ENCODE measurements at places on chromosomes 5 and 9.

DNA sequence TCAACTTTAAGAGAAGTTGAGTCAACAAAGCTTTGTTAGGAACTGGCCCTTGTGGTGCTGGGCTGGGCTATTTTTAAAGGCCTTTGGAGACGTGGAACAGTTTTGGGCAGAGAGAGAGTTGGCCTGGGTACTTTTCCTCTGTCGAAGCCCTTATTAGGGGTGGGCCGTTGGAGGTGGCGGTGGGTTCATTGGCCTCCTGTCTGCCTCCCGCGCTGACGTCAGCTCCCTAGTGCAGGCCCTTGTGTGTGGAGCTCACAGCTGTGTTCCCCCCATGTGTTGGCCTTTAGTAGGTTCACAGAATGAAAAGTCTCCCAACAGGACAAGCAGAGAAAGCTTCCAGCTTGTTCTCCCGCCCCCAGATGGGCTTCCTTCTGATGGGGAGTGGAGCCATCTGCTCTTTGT, 2.7 kb downstream of the NCS1 start:
- no peak for DNase-seq

GRCh38 chr5:9099689-9100088, 446.2 kb downstream of the SEMA5A start:
- no peak for DNase-seq

GRCh38 chr5:12320331-12320730, 416.1 kb upstream of the CTNND2 start:
- DNase-seq: no peak

GRCh38 chr9:123643518-123643917, 286.4 kb downstream of the DENND1A start:
- DNase-seq: no peak

DNA sequence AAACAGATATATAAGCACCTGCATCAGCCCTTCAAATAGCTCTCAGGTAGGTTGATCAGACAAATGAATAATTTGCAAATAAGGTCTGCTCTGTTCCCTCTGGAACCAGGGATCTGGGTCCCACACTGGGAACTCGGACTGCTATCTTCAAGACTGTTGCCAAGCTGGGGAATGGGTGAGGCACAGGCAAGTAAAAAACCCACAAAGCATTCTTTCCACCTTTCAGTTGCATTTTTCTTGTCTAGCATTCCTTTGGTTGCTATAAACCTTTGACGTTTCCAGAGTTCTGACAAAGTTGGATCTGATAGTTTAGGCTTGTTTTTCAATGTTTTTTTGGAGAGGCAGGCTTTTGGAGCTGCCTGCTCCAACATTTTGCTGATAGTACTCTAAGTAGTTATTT, 20.1 kb downstream of the FBXL17 start:
- DNase-seq: peak; percentile 7

DNA sequence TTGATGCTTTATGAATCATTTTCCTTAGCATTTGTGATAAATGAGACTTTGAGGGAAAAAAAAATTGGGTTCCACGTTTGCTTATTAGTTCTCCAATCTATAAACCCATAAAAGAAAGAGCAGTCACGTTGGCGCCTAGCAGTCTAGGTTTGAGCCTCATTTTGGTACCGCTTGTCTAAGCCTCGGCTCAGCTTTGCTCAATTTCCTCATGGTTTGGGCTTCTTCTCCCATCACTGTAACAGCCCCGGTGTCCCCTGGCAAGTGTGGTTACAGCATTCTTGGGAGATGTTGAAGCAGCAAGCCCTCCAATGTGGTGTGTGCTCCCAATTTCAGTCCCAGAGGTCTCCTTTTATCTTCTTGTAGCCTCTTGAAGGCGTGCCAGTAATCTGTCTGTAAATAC, 578.4 kb downstream of the CDK5RAP2 start:
- DNase-seq: peak; percentile 81

- peak; percentile 7 for DNase-seq
Observed at GRCh38 chr5:116944183-116944582, 369.6 kb upstream of the SEMA6A start.

DNA sequence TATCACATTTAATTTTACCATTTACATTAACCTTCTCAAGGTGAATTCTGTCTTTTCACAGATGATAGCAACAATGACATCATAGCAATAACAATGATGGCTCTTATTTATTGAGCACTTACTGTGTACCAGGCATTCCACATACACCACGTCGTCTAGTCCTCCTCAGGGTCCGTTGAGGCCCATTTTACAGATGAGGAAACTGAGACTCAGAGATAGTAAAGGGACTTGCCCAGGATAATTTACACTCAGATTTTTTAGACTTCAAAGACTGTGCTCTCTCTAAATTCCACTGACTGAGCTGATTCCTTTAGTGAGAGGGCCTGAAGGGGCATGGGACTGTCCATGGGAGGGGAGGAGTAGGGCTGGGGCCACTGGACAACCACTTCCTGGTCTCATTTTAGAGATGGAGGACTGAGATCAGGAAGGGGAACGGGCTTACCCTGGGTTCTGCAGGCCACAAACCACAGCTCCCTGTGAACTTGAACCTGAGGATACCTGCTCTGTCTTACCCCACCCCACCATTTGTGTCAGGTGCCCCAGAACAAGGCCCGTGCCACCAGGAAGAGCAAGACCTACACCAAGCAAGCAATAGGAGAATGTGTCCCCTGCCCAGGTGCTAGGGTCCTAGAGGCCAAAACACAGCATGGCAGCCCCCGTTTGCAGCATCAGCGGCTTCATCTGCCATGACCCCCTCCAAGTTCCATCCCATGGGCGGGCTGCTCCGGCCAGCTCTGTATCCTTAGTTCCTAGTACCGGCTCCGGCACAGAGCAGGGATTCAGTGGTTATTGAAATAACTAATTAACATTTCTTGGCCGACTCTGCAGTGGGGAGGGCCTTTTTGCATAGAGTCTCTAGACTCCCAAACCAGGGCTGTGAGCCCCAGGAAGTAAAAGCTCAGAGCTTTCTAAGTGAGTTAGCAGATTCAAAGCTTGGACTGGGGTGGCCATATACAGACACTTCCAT, 96.6 kb downstream of the RGS3 start:
- no peak for DNase-seq

DNA sequence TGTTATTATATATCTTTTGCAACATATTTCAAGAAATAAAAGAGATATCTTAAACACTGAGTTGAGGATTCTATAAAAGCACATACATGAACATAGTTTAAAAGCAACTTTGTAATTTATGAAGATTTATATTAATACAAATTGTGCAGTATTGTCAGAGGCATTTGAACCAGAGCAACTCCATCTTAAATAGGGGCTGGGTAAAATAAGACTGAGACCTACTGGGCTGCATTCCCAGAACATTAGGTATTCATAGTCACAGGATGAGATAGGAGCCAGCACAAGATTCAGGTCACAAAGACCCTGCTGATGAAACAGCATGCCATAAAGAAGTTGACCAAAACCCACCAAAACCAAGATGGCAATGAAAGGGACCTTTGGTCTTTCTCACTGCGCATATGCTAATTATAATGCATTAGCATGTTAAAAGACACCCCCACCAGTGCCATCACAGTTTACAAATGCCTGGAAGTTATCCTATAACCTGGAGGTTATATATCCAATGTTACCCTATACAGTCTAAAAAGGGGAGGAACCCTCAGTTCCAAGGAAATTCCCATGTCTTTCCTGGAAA, 320.2 kb downstream of the FAM170A start:
- no peak for DNase-seq

GRCh38 chr5:39202597-39203274, 16.6 kb downstream of the FYB1 start:
- no peak for DNase-seq

GRCh38 chr5:86917117-86917579, 299.4 kb downstream of the COX7C start:
- DNase-seq: peak; percentile 49

DNA sequence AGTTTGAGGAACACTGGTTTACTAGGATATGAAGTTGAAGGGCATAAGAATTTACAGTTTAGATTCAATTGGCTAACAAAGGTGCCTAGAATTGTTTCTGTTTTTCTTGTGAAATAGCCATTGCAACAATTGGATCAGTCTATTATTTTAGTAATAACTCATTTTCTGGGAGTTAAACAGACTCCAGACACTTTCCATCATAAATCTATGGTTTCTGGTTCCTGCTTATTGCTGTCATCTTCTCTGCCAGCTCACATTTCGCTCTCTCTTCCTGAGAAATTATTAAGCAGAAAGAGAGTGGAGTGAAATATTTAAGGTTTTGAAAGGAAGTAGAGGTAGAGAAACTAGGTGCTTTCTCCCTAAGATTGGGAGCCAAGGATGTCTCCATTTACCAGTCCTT, 165.1 kb upstream of the PRR16 start:
- DNase-seq: peak; percentile 41

DNA sequence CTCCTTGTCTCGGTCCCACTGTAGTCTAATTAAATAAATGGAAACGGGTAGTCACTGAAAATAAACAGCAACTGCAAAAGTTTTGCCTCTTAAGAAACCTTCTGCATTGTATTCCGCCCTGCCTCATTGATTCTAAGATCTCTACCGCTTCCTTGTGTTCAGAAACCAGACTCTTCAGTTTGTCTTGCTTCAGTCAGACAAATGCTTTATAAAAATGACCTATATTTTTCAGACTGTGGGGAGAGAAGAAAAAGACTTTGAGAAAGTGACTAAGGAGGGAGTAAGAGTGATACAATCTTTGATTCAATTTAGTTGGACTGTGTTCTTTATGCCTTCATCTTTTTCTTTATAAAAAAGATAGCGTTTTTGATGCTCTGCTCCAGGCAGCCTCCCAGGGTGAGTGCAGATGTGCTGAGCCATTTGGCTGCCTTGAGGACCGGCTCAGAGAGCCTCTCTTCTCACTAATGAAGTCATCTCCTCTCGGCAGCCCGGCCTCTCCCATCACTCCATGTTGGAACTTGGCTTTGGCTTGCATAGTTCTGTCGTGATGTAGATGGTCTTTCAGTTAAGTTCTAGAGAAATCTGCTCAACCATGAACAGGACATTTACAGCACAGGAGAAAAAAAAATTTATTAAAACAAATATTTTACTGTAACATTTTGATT, 4.0 kb upstream of the VCAN start:
- DNase-seq: peak; percentile 71

- DNase-seq: no peak
Observed at GRCh38 chr5:15026944-15027343, 155.4 kb upstream of the ANKH start.

DNA sequence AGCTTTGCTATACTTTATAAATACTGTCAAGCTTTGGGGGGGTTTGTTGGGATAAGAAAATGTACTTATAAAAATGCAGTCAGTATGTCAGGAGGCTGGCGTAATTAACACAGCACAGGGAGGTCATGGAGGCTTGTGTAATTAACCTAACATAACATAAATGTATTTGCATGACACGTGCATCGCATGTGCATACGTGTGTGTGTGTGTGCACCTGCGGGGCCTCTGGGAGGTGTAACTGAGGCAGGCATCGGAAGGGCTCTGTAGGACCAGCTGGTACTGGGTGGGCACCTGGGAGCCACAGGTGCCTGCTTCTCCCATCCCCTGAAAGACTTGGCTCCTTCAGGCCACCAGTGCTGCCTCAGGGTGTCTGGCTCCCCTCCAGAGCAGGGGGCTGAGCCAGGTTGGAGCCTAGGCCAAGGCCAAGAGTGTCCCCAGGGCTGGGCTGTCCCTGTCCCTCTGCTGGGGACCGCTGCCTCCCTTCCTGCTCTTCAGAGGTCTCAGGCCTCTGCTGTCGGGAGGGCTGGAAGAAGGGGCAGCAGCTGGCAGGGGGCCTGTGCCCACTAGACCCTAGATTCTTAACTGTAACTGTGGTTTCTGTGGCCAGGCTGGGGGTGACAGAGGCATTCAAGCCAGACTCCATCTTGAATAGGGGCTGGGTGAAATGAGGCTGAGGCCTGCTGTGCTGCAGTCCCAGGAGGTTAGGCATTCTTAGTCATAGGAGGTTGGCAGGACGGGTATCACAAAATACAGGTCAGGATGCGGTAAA, 9.0 kb downstream of the FCN2 start:
- DNase-seq: no peak

- DNase-seq: no peak
Observed at GRCh38 chr9:108012886-108013665, 523.5 kb upstream of the KLF4 start.

DNA sequence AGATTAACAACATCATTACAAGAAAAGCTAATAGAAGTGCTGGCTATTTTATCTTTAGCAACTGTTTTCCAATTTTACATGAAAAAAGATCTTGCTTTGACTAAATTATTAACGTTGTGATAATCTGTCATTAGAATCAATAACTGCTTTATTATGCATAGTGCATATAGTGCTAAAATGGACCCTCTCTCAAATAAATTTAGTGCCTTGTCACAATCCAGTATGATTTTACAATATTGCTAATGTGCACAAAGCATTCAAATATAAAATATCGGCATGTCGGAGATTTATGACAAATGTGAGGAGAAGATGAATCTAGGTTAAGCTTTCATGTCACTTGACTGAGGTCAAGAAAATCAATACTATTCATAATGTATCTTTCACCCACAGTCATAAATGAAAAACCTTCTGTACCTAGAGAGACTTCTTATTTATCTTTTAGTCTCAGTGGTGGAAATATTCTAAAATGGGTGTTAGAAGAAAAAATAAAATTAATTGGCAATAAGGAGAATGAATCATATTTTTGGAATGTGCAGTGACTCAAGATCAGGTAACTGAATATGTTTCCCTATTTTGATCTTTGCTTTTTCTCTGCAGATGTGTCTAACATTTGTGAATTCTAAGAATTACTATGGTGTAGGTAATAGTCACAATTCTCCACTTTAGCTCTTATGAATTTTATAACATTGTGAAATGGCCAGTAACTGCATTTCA, 672.9 kb upstream of the GRAMD2B start:
- no peak for DNase-seq

GRCh38 chr9:75109210-75109839, 21.0 kb downstream of the OSTF1 start:
- DNase-seq: no peak

DNA sequence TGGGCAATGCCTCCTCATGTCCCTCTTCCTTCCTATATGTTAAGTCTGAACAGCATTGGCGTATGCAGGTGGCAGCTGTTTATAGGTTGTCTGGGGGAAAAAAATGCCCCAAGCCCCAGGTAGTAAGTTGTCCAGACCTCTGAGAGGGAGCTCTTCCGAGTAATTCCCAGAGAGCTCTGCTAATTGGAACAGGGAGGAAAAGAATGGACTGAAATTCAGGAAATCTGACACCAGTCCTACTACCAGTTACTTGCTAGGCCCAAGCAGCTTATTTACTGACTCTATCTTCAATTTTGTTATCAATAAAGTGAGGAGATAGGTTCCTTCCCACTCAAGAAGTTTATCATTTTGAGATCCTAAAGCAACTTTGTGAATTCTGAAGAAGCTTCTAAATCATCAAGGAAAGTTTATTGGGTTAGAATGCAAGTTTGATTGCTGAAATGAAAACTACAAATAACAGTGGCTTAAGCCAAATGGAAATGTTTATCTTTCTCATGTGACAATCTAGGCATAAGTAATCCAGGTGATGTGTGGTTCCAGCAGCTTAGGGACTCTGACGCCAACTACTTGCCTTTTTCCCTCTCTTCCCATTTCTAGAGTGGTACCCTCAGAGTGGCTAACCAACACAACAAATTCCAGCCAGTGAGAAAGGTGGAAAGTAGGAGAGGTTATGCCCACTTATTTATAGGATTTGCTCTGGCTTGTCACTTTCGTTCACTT, 5.6 kb downstream of the STK32A start:
- DNase-seq: no peak
